Activated T-cell treated with anti-CD3 and anti-CD28 coated beads, Interleukin-2, amount 50 U/mL, for 1 hour (primary cell): ENCODE measurements at places on chromosomes 3 and 15.

GRCh38 chr15:101129851-101130380, 121.9 kb downstream of the CHSY1 start:
- DNase-seq, result no peak

DNA sequence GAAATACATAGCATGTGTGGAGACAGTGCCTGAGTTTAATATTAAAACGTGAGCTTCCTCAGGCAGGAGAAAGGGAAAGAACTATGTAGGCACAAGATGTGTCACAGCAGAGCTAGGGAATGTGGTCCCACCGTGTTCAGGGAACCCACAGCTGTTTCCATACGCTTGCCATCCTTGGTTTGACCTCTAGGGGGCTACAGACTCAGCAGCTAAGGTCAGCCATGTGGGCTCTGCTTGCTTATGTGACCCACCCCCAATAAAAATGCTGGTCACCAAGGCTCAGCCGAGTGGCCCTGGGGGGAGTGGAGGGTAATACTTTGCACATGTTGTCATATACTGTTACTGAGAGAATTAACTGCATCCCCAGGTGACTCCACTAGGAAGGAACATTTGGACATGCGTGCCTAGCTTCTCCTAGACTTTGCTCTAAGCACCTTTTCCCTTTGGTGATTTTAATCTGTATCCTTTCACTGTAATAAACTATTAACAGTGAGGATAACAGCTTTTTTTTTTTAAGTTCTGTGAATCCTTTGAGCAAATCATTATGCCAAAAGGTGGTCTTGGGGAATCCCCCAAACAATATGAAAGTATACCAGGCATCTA, 3.3 kb downstream of the TUBGCP5 start:
- peak; percentile 39 for DNase-seq

- DNase-seq, result no peak
Observed at GRCh38 chr3:187085933-187086332, 53.4 kb downstream of the RPL39L start.

GRCh38 chr3:114878114-114878839, 268.8 kb downstream of the ZBTB20 start:
- DNase-seq, result no peak

DNA sequence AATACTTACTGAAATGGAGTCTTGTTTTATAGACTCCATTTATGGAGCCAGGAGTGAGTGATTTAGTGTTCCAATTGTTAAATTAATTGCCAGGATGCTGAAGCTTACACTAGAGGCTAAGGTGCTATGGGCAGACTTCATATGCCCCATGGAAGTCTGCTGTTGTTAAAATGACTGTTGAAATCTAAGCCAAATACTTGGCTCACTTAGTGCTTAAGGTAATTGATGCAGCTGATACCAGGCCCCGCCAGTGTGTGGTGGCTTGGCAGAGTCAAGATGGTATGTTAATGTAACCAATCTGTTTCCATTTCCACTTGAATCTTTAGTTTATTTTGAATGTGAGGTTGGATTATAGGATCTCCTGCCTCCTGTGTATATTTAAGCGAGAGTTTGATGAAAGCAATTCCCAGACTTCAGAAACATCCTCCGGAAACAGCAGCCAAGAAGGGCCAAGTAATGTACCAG, 187.1 kb downstream of the ITPR1 start:
- no peak for DNase-seq
